Activated CD4-positive, alpha-beta T cell treated with anti-CD3 and anti-CD28 coated beads, Interleukin-2, amount 10 ng/mL, durations not matched to agents 24 days and 14 days (primary cell): ENCODE measurements at places on chromosomes 12 and 14. TPM values are rescaled to one million over a fixed set of nuclear protein-coding genes. Genes with fewer than 3 reads are reported as not detected.
A peak's percentile ranks its signal among the peaks of the same experiment; 100 is the strongest.

DNA sequence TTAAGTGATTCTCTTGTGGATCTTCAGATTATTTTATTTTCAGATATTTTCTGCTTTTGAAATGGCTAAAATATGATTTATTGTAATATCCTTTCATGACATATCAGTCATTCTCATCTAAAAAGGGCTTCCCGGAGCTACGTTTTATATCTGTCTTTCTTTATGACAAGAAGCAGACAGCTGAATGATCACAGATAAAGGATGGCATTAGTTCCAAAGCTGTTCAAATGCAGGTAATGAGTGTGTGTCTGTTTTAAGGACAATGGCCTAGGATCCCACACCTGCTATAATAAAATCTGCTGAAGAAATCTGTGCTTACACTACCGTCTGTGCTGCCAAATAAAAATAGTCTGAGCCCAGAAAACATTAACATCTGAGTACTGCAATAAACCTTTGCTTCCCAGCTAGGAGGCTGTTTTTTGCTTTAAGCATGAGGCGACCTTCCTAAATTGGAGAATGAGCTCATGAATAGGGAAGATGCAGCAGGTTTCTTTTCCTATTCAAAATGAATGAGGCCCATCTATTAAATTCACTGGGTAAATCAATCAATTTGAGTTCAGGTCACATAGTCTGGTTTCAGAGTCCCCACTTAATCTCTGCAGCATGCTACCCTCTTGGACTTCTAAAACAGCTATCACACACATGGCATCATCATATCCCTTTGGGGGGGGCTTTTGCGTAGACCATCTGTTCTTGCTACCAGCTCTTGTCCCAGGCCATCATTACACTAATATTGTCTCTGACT, 498.5 kb downstream of the NELL2 start:
- no peaks in the 10 kb centered on the region for H3K4me1 ChIP-seq
- no peak overlapping the region for H3K27ac ChIP-seq
- H3K4me3 ChIP-seq: no peak overlapping the region

DNA sequence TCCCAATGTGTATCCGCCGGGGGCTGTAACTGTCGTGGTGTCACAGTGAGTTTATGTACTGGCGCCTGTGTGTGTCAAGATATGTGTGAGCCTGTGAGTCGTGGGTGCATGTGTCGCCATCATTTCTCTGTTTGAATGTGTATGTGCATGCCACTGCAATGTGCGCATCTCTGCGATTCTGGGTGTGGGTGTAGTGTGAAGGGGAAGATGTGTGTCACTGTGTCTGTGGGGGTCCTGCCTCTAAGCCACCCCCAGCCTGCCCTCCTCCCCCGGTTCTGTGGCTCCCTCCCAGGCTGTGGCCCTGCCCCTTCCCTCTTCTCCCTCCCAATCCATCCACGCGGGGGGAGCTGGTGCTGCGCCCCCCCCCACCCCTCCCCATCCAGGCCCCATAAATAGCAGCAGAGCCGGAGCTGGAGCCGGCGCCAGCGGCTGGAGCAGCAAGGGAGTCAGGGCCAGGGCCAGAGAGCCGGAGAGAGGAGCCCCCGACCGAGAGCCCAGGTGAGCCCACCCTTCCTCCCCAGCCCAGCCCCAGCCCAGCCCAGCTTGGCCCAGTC, at the start of gene CPNE6:
TSS of gene CPNE6 (plus strand) at position 419 of the 554 bp plus-strand sequence. CDS start 1,375 bp downstream, outside the sequence.
- peaks cover 8% of the 10 kb centered on the region for H3K27me3 ChIP-seq
- H3K36me3 ChIP-seq: no peaks in the 10 kb centered on the region
- H3K4me1 ChIP-seq: peaks cover 20% of the 10 kb centered on the region
- peak within 1 kb of the TSS; percentile 34 for H3K27ac ChIP-seq

DNA sequence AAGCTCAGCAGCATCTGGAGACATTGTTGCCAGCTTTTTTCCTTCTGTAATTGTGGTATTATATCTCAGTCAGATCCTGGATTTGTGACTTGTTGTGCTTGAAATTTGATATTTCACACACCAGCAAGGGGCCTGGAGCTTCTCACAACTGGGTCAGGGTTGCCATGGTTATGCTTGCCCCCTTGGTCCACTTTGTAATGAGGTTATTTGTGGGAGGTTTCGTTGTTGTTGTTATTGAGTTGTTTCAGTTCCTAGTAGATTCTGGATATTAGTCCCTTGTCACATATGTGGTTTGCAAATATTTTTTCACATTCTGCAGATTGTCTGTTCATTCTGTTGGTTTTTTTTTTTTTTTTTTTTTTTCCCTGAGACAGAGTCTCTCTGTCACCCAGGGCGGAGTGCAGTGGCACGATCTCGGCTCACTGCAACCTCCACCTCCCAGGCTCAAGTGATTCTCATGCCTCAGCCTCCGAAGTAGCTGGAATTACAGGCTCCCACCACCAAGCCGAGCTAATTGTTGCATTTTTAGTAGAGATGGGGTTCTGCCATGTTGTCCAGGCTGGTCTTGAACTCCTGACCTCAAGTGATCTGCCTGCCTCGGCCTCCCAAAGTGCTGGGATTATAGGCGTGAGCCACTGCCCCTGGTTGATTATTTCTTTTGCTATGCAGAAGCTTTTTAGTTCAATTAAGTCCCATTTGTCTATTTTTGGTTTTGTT, 80.6 kb upstream of the ETV6 start:
- H3K4me1 ChIP-seq: no peaks in the 10 kb centered on the region
- H3K36me3 ChIP-seq: no peaks in the 10 kb centered on the region
- H3K27ac ChIP-seq: no peak overlapping the region
- DNase-seq: no peak

- no peaks in the 10 kb centered on the region for H3K4me1 ChIP-seq
- no peak for DNase-seq
- H3K27me3 ChIP-seq: no peaks in the 10 kb centered on the region
- no peak overlapping the region for H3K4me3 ChIP-seq
- no peak overlapping the region for H3K27ac ChIP-seq
Observed at GRCh38 chr14:93778453-93778852, 9.8 kb downstream of the PRIMA1 start.

DNA sequence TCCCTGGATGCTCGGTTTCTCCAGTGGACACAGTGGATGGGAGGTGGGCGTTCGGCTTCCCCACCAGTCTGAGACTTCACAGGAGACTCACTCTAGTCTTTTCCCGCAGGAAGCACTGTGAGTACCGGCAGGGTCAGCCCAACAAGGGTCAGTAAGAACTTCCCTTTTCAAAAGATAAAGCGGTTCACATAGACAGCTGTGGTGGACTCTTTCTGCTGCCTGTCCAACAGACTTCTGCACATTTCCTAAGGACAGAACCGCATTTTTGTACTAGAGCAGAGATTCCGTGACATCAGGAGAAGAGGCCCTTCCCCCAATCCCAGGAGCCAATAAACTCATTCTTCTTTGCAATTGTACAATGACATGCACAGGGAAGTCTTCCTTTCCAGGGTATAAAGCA, 10.4 kb downstream of the LTBR start:
- H3K27me3 ChIP-seq: peaks cover 8% of the 10 kb centered on the region
- H3K4me3 ChIP-seq: no peak overlapping the region
- H3K27ac ChIP-seq: no peak overlapping the region
- no peak for DNase-seq

DNA sequence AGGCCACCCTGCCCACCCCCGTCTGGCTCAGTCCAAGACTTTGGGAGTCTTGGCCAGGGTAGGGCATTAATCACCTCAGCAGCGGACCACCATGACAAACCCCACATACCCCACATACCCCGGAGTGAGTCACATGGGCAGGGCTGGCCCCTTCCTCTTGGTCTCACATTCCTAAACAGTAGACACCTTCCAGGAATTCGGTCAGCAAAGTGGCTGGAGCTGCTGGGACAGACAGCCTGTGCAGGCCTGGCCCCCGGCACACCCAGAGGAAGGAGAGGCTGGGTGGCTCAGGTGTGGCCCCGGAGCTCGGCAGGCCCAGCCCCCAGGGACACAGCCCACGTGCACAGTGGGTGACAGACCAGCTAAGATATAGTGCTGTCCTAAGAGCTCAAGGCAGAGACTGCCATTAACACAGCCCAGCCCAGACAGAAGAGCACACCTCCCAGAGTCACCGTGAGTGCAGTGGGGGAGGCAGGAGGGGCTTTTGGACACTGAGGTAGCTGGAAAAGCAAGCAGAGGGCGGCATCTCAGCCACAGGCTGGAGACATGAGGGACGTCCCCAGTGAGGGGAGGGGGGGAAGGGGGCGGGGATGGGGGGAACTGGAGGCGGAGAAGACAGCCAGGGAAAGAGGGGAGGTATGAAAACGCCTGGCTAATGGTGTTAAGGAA, 24.0 kb downstream of the CCDC85C start:
- H3K4me3 ChIP-seq: no peak overlapping the region
- H3K27me3 ChIP-seq: no peaks in the 10 kb centered on the region
- no peak overlapping the region for H3K27ac ChIP-seq
- DNase-seq: no peak
- no peaks in the 10 kb centered on the region for H3K4me1 ChIP-seq
- no peaks in the 10 kb centered on the region for H3K36me3 ChIP-seq

DNA sequence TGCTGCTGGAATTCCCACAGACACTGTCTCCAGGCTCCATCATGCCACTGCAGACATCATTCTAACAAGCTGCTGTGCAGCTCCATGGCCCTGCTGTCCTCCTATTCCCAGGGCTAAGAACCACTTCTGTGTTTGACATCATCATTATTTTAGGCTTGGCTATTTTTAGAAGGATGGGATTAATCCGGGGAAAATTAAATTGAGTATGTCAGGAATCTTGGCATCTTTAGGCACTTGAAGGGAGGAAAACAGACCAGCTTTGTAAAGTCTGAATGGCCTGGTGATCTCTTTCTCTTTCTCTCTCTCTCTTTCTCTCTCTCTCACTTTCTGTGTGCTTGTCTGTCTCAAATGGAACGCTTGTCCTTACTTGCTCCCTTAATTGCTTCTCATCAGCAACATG, 568.3 kb upstream of the FLRT2 start:
- H3K36me3 ChIP-seq: no peaks in the 10 kb centered on the region
- DNase-seq: no peak
- H3K4me3 ChIP-seq: no peak overlapping the region
- no peak overlapping the region for H3K27ac ChIP-seq
- H3K4me1 ChIP-seq: no peaks in the 10 kb centered on the region

DNA sequence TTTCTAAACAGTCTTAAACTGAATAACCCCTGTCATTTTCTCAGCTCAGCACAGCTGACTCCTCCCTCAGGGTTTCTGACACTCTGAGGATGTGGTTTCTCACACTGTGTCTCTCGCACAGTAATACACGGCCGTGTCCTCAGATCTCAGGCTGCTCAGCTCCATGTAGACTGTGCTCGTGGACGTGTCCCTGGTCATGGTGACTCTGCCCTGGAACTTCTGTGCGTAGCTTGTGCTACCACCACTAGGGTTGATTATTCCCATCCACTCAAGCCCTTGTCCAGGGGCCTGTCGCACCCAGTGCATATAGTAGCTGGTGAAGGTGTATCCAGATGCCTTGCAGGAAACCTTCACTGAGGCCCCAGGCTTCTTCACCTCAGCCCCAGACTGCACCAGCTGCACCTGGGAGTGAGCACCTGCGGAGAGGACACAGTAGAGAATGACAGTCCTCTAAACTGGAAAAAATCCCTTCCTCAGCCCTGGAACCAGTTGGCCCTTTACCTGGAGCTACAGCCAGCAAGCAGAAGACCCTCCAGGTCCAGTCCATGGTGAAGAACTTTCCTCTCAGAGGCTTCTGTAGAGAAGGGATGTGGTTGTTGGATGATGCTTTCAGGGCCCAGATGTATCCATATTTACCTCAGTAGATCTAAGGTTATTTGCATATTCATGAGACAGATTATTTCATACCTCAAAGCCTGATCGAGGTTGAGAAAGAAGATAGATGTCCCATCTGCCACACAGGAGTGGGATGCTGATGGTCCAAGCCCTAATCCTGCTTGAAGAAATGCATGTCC, 984.8 kb downstream of the TMEM121 start:
- H3K36me3 ChIP-seq: no peaks in the 10 kb centered on the region
- peak; percentile 89 for DNase-seq
- peak overlapping the region; percentile 54 for H3K4me3 ChIP-seq
- H3K4me1 ChIP-seq: peaks cover 57% of the 10 kb centered on the region
- peak overlapping the region; percentile 57 for H3K27ac ChIP-seq

- no peaks in the 10 kb centered on the region for H3K27me3 ChIP-seq
- no peaks in the 10 kb centered on the region for H3K36me3 ChIP-seq
- H3K4me3 ChIP-seq: no peak overlapping the region
- no peak overlapping the region for H3K27ac ChIP-seq
- no peaks in the 10 kb centered on the region for H3K4me1 ChIP-seq
Observed at GRCh38 chr12:59134750-59135149, 214.4 kb upstream of the LRIG3 start.

GRCh38 chr12:15276088-15276698, 46.1 kb upstream of the PTPRO start:
- H3K4me1 ChIP-seq: peaks cover 5% of the 10 kb centered on the region
- H3K4me3 ChIP-seq: no peak overlapping the region
- no peak overlapping the region for H3K27ac ChIP-seq
- peak; percentile 65 for DNase-seq
- no peaks in the 10 kb centered on the region for H3K36me3 ChIP-seq

DNA sequence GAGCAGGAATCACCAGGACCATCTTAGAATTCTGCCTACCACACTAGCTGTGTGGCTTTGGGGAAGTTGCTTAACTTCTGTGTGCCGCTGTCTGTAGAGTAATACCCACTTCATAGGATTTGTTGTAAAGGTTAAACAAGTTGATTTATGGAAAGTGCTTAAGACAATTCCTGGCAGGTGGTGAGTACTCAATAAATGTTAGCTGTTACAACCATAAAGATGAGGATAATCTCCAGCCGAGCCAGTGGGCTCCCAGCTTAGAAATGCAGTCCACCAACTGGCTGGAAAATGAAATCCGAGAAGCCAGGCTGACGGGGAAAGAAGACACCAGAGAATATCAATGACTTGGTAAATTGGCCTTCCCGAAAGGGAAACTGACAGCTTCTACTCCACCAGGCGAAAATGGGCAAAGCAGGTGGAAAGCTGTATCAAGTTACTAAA, 173.5 kb downstream of the CHST11 start:
- no peak overlapping the region for H3K27ac ChIP-seq
- no peak overlapping the region for H3K4me3 ChIP-seq
- H3K36me3 ChIP-seq: peaks cover 21% of the 10 kb centered on the region
- H3K4me1 ChIP-seq: peaks cover 22% of the 10 kb centered on the region
- no peak for DNase-seq

- H3K4me1 ChIP-seq: no peaks in the 10 kb centered on the region
Observed at GRCh38 chr14:58942516-58942915, 246.0 kb upstream of the DAAM1 start.

- H3K27me3 ChIP-seq: no peaks in the 10 kb centered on the region
- H3K4me1 ChIP-seq: peaks cover 79% of the 10 kb centered on the region
- H3K4me3 ChIP-seq: peak overlapping the region; percentile 76
- H3K36me3 ChIP-seq: peaks cover 49% of the 10 kb centered on the region
Observed at GRCh38 chr14:61503167-61503801, 181.9 kb downstream of the PRKCH start.

DNA sequence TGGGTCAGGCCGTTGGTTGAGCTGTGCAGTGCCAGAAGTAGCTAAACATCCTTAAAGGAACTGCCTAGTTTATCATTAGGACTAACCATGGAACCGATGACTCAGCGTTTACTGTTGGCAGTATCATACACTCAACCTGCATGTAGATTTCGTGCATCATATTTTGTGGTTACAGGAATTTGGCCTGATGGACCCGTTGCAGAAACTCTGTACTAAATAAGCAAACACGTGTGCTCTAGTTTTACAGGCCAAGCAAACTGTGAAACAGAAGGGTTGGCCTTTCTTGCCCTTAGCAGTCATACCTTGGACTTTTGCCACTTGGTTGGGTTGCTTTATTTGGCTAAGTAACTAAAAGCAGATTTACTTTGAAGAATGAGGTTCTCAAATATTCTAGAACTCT, 35.6 kb downstream of the DGLUCY start:
- DNase-seq: no peak
- H3K27ac ChIP-seq: no peak overlapping the region

DPF3 gene
- total RNA-seq: 1.5 and 2.8 TPM in 2 replicates

PGF gene
- total RNA-seq: 0.23 and 0.24 TPM in 2 replicates

CHPT1 gene
- total RNA-seq: 13.9 and 15.3 TPM in 2 replicates

PTPRR gene
- not detected in 2 replicates for total RNA-seq

ACSM4 gene
- total RNA-seq: not detected in 2 replicates

SCNN1A gene
- not detected in 2 replicates for total RNA-seq

SCN8A gene
- 0.12 and 0.38 TPM in 2 replicates for total RNA-seq

SDR9C7 gene
- total RNA-seq: not detected in 2 replicates

WIF1 gene
- not detected in 2 replicates for total RNA-seq
